ENCODE measurements at places on chromosomes 16 and 17. TPM values are rescaled to one million over a fixed set of nuclear protein-coding genes. Genes with fewer than 3 reads are reported as not detected.

ABCA10 gene
- total RNA-seq, result 3.8 TPM

KRTAP4-9 gene
- total RNA-seq, result not detected

KCNG4 gene
- not detected for total RNA-seq

LRRC46 gene
- total RNA-seq, result not detected

SLC13A2 gene
- not detected for total RNA-seq

SLC13A5 gene
- not detected for total RNA-seq

KRTAP2-4 gene
- total RNA-seq, result not detected

LGALS9B gene
- not detected for total RNA-seq

TVP23C gene
- total RNA-seq, result 3.8 TPM

NAA38 gene
- 60.5 TPM for total RNA-seq

TM4SF5 gene
- total RNA-seq, result not detected

SRCIN1 gene
- 2.6 TPM for total RNA-seq

PIPOX gene
- total RNA-seq, result 11.2 TPM

CIAO2B gene
- 54.3 TPM for total RNA-seq

CD300LG gene
- 3.3 TPM for total RNA-seq

TMED6 gene
- total RNA-seq, result not detected

NEUROD2 gene
- total RNA-seq, result not detected

CFAP97D1 gene
- total RNA-seq, result 0.12 TPM

CBX4 gene
- total RNA-seq, result 9.7 TPM

RNF43 gene
- total RNA-seq, result not detected

CX3CL1 gene
- 32.2 TPM for total RNA-seq

TEKT1 gene
- total RNA-seq, result not detected

HID1 gene
- 11.8 TPM for total RNA-seq

SHBG gene
- total RNA-seq, result not detected

SEZ6L2 gene
- total RNA-seq, result not detected

Data from gastroesophageal sphincter (tissue), 4 donors.